Lower lobe of right lung (tissue), 2 donors: ENCODE measurements at places on chromosomes 6 and 20. TPM values are rescaled to one million over a fixed set of nuclear protein-coding genes. Genes with fewer than 3 reads are reported as not detected.

The GRM4 gene
- total RNA-seq: not detected

GRCh38 chr20:44843876-44844275, 33.5 kb upstream of the RIMS4 start:
- no peak overlapping the region for H3K4me3 ChIP-seq
- H3K4me1 ChIP-seq: no peaks in the 10 kb centered on the region
- DNase-seq: no peak
- H3K36me3 ChIP-seq: no peaks in the 10 kb centered on the region
- no peak overlapping the region for H3K27ac ChIP-seq
- H3K27me3 ChIP-seq: peaks cover 20% of the 10 kb centered on the region

DNA sequence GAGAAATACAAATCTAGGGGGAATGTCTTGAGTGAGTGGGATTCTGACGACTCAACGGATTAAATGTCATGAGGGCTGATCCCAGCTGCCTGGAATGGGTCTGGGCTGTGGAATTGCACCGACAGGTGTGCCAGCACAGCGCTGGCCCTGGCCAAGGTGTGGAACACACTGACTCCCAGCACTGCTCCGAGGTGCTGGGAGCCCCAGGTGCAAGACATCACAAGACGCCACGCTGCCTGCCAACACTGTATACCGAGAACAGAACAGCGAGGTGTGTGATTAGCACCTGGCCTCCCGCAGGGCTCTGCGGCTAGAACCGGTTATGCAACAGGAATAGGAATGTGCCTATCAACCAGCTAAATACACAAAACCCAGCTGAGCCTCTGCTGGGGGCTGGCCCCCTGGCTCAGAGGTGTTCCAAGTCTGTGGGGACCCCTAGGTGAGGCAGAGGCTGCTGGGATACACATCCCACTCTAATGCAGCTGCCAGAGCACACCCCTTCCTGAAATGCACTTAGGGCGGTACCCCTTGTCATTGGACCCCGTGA, 24.8 kb upstream of the APMAP start:
- peaks cover 20% of the 10 kb centered on the region for H3K4me1 ChIP-seq
- H3K27me3 ChIP-seq: no peaks in the 10 kb centered on the region
- no peak overlapping the region for H3K4me3 ChIP-seq
- peaks cover 74% of the 10 kb centered on the region for H3K36me3 ChIP-seq
- H3K27ac ChIP-seq: peak overlapping the region; percentile 46

DNA sequence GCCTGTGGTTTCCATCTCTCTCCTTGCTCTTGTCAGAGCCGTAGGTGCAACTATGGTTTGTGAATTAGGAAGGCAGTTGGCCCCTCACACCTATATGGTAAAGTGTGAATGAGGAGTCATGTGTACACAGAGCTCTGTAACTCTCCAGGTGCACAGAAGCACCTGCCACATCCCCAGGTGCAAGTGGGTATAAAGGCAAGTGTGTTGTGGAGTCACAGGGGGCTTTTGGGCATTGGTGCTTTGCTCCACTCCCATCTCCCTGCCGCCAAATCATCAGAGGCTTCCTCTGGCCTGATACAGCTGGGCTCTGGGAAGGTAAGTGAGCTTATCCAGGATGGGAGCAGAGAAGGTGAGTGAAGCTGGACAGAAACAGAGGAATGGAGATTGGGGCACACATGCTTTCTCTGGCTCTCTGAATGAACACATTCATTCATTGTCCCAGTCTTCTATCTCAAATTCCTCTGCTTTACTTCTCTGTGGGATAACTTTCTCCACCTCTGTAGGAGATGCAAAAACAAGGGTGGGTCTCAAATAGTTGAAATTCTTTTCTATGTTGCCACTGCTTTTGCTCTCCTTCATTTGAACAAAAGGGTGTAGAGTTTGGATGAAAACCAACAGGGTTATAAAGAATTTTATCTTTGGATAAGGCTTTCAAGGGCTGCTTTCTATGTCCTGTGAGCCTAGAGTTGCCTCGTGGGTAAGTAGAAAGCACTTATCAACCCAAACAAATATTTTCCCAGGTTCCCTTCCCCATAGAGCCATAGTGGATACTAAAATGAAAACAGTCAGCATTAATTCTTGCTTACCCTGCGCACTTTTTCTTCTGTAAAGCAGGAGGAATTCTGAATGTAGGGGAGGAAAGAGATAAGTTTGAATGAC, 45.0 kb upstream of the RIPOR2 start:
- H3K27ac ChIP-seq: peak overlapping the region; percentile 65
- H3K27me3 ChIP-seq: no peaks in the 10 kb centered on the region
- H3K36me3 ChIP-seq: no peaks in the 10 kb centered on the region
- H3K4me1 ChIP-seq: peaks cover 11% of the 10 kb centered on the region
- no peak for DNase-seq

GRCh38 chr6:137206577-137206976, 12.6 kb downstream of the IFNGR1 start:
- H3K27me3 ChIP-seq: no peaks in the 10 kb centered on the region
- H3K27ac ChIP-seq: no peak overlapping the region
- peaks cover 56% of the 10 kb centered on the region for H3K4me1 ChIP-seq
- no peak overlapping the region for H3K4me3 ChIP-seq

DNA sequence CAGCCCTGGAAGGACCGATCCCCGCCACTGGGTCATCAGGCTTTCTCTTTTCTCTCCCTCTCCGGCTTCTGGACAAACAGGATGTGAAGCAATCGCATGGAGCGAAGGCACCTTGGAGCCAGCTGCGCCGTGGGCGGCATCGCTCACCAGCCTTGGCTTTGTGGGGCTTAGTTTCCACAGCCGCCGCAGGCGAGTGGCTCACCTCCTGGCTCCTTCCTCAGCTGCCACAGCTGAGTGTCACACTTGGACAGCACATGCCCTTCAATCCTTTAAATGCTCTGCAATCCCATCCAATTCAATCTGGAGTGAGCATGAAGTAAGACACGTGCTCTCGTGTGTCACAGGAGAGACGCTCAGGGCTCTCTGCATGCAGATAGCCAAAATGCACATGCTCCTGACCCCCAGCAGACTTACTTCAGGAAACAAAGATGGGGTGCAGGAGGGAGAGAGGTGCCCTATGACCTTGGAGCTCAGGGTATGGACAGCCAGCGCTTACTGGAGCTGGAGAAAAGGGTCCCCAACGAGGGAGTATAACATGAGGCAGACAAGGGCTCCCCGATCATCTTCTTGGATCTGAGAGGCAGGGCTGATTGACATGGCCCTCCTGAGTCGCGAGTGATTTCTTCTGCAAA, 70.9 kb downstream of the BMP7 start:
- peaks cover 12% of the 10 kb centered on the region for H3K27me3 ChIP-seq
- no peaks in the 10 kb centered on the region for H3K4me1 ChIP-seq
- no peak overlapping the region for H3K27ac ChIP-seq

DNA sequence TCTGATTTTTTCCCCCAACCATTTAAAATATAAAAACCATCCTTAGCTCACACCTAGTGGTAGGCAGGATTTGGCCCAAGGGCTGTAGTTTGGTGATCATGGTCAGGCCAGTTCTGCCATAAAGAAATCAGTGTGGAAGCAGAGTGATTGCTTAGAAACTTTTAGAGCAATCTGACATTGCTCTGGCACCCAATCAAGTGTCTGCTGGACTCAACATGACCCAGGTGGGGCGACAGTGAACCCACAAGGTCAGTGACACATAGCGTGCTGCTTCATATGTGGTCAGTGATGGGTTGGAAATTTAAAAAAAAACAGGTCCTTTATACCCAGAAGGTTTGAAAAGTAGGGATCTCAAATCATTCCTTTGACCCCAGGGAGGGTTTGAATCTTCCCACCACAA, 107.9 kb downstream of the BANF2 start:
- peaks cover 39% of the 10 kb centered on the region for H3K4me1 ChIP-seq
- no peak for DNase-seq
- no peaks in the 10 kb centered on the region for H3K27me3 ChIP-seq
- no peak overlapping the region for H3K4me3 ChIP-seq

The BPIFB1 gene
- 263 TPM for total RNA-seq

The SPATA25 gene
- total RNA-seq: 1.1 TPM

DNA sequence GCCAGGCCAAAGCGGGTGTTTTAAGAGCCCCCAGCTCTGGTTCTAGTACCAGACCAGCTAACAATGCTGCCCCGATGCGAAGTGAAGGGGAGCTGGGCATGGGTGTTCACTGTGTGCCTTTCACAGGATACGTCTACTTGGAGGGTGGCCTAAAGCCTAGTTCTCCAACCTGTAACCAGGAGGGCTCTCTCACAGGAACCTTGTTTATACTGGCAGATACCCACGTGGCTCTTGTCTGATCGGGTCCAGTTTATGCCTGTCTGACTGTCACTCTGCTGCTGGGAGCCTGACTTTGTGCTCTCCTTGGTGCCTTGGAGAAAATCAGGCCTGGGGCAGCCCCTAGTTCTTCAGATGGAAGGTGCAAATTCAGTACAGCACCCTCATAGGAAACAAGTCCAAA, 60.2 kb upstream of the RNF144B start:
- H3K4me3 ChIP-seq: no peak overlapping the region
- peaks cover 20% of the 10 kb centered on the region for H3K4me1 ChIP-seq
- H3K27me3 ChIP-seq: no peaks in the 10 kb centered on the region
- no peak overlapping the region for H3K27ac ChIP-seq

GRCh38 chr20:3925899-3926638, 36.9 kb downstream of the PANK2 start:
- no peak overlapping the region for H3K27ac ChIP-seq
- no peaks in the 10 kb centered on the region for H3K27me3 ChIP-seq
- H3K4me3 ChIP-seq: no peak overlapping the region
- no peak for DNase-seq
- peaks cover 65% of the 10 kb centered on the region for H3K4me1 ChIP-seq

- H3K4me3 ChIP-seq: no peak within 1 kb of the TSS
- H3K27ac ChIP-seq: no peak within 1 kb of the TSS
- H3K27me3 ChIP-seq: peaks cover 47% of the 10 kb centered on the region
Measured at GRCh38 chr6:43242908-43243663, at the start of gene TTBK1. Gene TTBK1, plus strand, starts transcription at chr6:43243481. Its CDS starts 3,180 bp downstream, at chr6:43246661.
